ENCODE measurements at places on chromosomes 1 and 21.

DNA sequence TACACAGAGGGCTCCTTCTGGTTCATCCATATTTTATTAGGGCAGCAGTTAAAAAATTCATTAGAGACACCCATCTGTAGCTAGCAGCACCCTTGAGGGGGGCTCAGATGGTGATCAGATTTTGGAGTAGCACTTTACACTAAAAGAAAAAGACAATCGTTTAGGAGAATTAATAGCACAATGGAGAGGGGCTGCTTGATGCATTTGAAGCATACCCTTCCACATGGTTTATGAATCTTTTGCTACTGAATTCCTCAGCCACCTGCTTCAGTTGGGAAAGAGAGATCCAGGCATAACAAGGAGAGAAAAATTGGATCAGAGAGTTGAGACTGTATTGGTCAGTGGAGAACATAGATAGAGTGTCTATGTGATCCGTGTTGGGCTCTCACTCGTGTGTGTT is 54.4 kb downstream of the DISC1 start:
- DNase-seq, result no peak

GRCh38 chr1:77584884-77585283 is 97.6 kb downstream of the ZZZ3 start:
- DNase-seq, result no peak

DNA sequence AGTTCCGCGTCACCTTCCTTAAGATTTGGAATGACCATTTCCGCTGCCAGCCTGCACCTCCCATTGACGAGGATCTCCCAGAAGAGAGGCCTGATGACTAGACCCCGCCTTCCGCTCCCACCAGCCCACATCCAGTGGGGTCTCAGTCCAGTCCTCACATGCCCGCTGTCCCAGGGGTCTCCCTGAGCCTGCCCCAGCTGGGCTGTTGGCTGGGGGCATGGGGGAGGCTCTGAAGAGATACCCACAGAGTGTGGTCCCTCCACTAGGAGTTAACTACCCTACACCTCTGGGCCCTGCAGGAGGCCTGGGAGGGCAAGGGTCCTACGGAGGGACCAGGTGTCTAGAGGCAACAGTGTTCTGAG is 9.8 kb downstream of the MYBPH start:
- no peak for DNase-seq

DNA sequence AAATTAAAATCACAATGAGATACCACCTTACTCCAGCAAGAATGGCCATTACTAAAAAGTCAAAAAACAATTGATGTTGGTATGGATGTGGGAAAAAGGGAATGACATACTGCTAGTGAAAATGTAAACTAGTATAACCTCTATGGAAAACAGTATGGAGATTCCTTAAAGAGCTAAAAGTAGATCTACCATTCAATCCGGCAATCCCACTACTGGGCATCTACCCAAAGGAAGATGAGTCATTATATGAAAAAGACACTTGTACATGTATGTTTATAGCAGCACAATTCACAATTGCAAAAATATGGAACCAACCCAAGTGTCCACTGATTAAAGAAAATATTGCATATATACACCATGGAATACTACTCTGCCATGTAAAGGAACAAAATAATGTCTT is 37.2 kb downstream of the SUSD4 start:
- DNase-seq, result no peak

- no peak for DNase-seq
Measured at GRCh38 chr21:17359781-17360180, 153.1 kb upstream of the CXADR start.

GRCh38 chr1:169570172-169570574 is 16.1 kb downstream of the F5 start:
- DNase-seq, result no peak

DNA sequence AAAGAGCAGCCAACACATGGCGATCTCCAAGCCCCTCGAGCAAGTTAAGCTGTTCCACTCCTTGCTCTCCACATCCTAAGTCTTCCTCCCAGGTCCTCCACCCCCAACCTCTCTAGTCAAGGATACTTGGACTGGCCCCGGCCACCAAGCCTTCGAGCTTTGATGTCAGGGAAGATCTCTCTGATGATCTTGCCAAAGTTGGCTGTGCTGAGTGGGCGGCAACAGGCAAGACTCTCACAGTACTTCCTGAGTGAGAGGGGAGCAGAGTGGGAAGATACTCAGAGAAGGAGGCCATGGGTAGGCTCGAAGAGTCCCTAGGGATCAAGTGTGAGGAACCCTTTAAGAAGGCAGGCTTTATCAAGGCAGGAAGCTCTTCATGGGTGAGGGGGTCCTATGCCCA is 2.8 kb downstream of the RFX5 start:
- no peak for DNase-seq

DNA sequence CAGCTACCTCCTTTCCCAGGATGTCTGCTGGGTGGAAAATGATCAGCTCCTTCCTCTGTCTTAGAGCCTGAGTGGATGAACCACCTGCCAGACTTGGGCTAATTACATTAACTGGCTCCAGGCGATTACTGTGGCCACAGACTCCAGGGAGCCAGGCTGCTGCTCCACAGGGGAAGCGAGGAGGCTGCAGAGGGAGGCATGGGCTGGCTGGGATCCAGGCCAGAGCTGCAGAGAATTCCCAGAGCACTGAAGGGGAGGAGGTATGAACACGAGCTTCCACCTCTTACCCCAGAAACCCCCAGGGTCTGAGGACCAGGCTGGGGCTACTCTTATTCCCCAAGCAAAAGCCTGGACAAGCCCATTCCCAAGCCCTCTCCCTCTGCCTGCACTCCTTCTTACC is 136.0 kb upstream of the KLHDC7A start:
- peak; percentile 94 for DNase-seq

GRCh38 chr1:21126324-21126723 is 50.4 kb downstream of the EIF4G3 start:
- no peak for DNase-seq

- peak; percentile 6 for DNase-seq
Measured at GRCh38 chr1:145961425-145962156, 2.8 kb downstream of the ANKRD34A start.
